ENCODE measurements at places on chromosomes 16 and 17.

GRCh38 chr16:67833030-67833414, 9.1 kb upstream of the THAP11 start:
- no peak for DNase-seq

DNA sequence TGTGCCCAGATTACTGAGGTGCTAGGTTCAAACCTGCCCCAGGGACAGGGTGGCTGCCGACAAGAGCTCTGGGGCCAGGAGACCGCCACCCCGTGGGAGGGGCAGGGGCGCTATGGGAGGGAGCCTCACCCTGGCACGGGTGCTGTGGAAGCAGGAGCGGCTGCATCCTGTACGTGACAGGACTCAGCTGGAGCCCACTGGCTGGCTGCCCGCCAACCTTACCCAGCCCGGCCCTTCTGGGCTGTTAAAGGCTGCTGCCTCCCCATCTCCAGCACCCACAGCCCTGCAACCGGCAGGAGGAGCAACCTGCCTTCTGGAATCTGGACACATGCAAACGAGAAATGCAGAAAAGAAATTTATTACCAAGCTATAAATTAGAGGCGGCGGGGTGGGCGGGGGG, 11.2 kb downstream of the PAM16 start:
- DNase-seq: no peak

GRCh38 chr16:85612801-85613603, at the start of gene GSE1:
Gene GSE1 (plus strand): TSS chr16:85613322. CDS start chr16:85613392, 70 bp downstream.
- peak; percentile 95 for DNase-seq

DNA sequence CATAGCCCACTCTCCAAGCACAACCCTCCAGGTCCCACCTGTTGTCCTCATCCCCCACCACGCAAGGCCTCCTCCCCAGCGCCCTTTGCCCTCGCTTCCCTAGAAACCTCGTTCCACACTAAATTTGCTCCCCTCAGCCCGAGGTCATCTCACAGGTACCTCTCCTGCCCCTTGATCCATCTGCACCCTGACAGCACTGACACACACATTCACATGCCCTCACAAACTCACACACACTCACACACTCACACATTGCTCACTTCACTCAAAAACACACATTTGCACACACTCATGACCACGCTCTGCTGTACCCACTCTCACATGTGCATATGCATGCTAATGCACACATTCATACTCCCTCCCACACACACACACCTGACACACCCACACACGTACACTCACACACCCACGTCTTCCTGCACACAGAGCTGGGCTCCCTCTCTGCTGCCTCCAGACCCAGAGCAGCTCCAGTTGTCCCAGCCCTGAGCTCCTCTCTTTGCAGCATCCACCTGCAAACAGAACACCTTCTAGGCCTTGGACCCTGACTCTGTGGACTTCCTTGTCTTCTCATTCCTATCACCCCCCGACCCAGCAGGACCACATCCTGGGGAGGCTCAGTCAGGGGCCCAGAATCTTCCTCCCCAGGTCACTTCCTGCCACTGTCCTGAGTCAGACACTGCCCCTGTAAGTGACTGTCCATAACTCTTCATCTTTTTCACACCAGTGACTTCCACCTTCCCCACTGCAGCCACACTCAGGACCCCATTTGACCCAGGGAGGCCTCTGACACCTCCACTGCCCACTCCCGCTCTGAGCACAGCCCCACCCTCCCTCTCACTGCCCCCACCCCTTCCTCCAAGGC, 4.9 kb downstream of the ASGR2 start:
- DNase-seq: no peak

GRCh38 chr17:21358682-21359482, 17.3 kb upstream of the KCNJ12 start:
- no peak for DNase-seq

DNA sequence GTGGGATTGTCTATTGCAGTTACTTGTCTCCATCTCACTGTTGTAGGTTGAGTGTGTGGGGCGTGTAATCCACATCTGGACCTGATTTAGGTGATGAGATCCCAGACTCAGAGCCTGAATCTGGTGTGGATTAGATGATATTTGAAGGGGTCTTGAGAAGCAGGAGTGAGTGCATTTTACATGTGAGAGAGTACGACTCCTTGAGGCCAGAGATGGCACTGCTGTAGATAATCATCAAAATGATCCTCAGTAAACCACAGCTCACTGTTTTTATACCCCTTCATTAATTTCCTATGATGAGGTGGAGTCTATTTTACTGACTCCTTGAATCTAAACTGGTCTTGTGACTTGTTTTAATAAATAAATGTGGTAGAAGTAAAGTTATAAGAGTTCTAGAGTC, 732.5 kb downstream of the KCNJ2 start:
- DNase-seq: no peak

GRCh38 chr16:77111056-77111565, 79.9 kb upstream of the MON1B start:
- no peak for DNase-seq

DNA sequence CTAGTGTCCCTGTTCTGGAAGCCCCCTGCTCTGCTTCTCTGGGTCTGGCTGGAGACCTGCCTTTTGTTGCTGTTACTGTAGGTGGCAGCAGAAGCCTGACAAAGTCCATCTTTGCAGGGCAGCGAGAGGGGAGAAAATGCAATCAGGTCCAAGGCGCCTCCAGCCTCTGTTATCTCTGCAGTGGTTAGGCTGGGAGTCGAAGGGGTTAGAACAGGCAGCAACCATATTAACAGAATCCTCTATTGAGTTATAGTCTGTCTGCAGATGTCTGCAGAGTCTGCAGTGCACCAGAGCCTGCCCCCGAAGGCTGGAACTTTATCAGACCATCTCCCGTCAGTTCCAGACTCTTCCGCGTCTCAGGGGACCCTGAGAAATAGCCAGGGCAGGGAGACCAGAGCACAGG, 404.9 kb upstream of the EEF2KMT start:
- no peak for DNase-seq

GRCh38 chr17:74780443-74781238, 4.5 kb upstream of the NAT9 start:
- DNase-seq: no peak

DNA sequence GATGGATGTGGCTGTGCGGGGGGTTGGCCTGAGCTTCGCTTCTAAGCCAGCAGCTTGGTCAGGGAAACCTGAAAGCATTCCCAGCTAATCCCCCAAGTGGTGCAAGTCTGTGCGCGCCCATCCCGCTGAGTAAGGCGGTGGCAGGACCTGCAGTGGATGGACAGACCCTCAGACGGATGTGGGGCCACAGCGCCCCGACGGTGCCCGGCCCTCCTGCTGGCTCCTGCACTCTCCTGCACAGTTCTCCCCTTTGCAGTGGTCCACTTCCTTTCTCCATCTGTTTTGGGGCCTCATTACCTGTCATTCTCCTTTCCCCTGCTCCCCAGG, 2.3 kb downstream of the ATP2A1 start:
- DNase-seq: no peak

GRCh38 chr16:674214-674881, 1.1 kb upstream of the RHBDL1 start:
- DNase-seq: no peak

- DNase-seq: no peak
These were observed 18.1 kb upstream of the IRF8 start for GRCh38 chr16:85880861-85881260.

- DNase-seq: no peak
These were observed 804.1 kb downstream of the KCNJ18 start for GRCh38 chr17:22496450-22496849.

DNA sequence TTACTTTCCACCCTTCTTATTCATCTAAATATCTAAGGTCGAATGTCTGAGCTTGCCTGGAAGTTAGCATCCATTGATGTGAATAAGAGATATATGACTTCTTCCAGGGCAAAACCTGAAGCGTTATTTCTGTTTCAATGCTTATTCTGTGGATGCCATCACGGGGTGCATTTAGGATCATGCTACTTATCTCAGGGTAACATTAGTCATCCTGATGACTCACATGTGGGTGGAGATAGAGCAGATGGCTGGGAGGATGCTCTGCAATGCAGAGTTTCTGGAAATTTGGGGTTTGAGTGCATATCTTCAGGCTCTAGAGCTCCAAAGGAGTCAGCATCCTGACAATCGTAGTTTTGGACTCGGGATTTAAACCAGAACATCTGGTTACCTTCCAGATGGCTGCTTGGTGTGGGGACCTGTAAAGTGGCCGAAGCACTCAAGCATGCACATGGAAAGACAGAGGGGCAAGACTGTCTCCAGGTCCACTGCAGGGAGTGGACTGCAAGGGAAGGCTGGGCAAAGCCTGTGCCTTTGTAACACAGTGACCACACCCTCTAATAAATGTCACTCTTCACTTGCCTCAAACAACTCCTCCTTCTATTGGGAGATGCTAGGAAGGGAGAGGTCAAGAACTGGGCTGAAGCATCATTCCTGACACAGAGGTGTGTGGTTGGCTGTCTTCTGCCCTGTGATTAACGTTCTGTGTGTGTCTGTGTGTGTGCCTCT, 175.2 kb upstream of the SALL1 start:
- DNase-seq: no peak

GRCh38 chr17:39755554-39756379, 18.0 kb downstream of the GRB7 start:
- DNase-seq: peak; percentile 80

GRCh38 chr17:80169784-80170500, at the start of gene CARD14:
Gene CARD14 (plus strand): TSS chr17:80170030. CDS start chr17:80181439, 11,409 bp downstream.
- no peak for DNase-seq

DNA sequence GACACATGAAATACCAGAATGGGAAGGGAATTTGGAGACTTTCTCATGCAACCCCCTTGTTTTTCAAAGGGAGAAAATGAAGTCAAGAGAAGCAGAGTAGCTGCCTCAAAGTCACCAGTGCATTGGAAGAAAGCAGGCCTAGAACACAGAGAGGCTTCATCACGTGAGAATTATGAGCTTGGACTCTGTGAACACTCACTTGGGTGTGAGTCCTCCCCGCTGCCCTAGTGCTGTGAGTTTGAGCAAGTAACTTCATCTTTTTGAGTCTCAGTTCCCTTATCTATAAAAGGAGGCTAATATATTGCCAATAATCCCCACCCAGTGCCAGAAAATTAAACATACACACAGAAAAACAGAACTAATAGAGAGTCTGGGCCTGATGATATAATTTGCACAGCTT, 315.8 kb downstream of the XYLT1 start:
- DNase-seq: no peak

- DNase-seq: no peak
These were observed 130.5 kb downstream of the MAF start for GRCh38 chr16:79469999-79470398.

GRCh38 chr16:964356-965035, 6.3 kb downstream of the LMF1 start:
- DNase-seq: no peak

DNA sequence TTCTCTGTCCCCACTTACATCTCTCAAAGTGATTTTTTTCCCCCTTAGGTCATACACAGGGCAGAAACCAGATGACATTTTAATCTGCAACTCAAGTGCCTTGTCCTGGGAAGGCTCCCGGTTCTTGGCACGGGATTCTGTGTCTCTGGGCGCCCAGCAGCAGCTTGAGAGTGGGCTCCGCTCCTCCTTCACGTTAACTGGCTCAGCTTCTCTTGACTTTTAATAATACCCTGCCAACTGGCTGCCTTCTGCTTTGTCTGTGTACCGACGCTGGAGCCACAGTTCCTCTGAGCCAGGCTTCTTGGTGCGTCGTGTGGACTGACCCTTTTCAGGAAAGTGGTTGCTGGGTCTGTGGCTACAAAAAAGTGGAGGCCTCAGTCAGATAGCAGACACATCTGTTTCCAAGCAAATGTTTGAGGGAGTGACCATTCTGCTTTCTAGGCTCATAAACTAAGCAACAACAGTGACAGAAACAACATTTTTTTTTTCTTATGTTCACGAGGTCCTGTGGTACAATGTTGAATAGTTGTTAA, 64.9 kb downstream of the IRF8 start:
- DNase-seq: no peak

DNA sequence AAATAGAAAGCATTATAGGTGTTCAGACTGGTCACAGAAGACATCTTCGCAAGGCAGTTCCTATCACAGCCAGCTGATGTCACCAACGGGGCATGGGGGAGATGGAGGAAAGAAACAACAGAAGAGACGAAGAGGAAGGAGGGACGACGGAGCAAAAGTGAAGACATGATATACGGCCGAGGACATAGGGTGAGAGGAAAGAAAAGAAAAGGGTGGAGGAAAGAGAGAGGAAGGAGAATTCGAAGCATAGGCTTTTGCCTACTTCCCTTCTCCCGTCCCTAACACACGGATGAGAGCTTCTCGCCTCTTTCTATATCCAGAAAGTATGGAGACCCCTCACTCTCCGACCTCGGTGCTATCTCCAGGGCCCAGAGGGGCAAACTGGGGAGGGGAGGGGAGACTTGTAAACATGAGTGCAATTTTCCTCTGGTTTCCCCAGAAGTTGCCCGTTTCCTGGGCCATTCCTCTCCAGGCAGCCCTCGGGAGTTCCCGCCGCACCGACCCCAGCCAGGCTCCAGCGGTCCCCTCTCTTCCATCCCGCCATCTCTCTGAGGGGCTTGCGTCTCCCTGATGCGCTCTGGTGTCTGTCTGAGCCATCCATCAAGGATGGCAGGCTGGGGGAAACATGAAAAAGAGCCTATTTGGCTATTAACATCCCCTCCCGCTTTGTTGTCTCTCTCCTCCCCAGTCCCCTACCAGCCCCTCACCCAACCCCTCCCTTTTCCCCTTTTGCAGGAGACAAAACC, 26.0 kb downstream of the COPZ2 start:
- no peak for DNase-seq

GRCh38 chr16:55078699-55079410, 148.2 kb downstream of the IRX5 start:
- no peak for DNase-seq

GRCh38 chr17:42980766-42981397, 517 bp downstream of the RUNDC1 start:
- peak; percentile 83 for DNase-seq

DNA sequence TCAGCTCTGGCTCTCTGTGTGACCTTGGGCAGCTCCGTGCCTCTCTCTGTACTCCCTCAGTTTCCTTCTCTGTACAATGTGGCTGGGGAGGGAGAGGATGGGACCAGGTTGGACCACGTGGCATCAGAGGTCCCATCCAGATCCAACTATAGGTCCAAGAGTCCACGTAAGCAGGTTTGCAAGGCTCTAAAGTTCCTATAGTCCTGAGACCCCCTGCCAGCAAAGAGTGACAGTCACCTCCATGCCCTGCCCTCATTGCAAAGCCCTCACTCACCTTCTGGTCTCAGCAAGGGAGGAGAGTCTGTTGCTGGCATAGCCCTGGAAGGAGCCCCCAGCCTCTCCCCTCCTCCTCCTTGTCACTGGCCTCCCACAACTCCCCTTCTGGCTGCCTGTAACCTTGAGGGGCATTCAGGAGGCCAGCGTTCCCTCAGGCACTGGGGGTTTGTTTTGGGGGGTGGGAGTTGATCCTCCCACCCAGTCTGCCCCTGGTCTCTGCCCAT, 6.1 kb upstream of the DRC7 start:
- DNase-seq: no peak

GRCh38 chr17:68231541-68231940, 16.3 kb upstream of the AMZ2 start:
- no peak for DNase-seq

DNA sequence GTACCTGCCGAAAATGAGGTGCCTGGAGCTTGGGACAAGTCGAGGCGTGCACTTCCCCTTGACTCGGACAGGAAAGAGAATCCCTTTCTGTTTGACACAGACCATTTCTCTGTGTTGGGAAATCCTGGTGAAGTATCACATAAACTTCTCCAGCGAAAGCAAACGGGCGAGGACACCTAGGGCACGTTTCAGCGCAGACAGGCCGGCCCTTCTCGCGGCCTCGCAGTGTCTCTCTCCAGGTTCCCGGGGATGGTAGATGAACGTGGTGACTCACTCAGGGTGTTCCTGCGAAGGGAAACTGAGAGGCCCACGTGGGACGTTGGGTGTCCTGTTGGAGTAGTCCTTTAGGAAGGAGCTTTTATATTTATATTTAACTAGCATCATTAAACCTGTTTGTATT, 36.3 kb upstream of the ZNF750 start:
- no peak for DNase-seq

Data from GM06990 (cell line).